ENCODE measurements at places on chromosomes 11 and 22. TPM values are rescaled to one million over a fixed set of nuclear protein-coding genes. Genes with fewer than 3 reads are reported as not detected.

GRCh38 chr11:19433791-19434190, 193.0 kb upstream of the E2F8 start:
- no peak overlapping the region for H3K4me3 ChIP-seq
- no peaks in the 10 kb centered on the region for H3K27me3 ChIP-seq

B4GAT1 gene
- 17.8 TPM for total RNA-seq

DNA sequence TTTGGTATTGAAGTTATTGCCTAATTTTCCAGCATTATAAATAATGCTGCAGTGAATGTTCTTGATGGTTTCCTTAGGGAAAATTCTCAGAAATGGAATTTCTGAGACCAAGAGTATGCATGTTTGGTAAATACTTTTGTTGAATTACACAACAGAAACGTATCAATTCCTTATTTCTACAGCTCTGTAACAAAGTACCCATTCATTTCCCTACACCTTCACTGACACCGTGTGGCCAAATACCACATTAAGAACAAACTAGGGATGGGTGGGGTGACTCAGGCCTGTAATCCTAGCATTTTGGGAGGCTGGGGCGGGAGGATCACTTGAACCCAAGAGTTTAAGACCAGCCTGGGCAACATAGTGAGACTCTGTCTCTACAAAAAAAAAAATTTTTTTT, 21.8 kb downstream of the MCAM start:
- H3K36me3 ChIP-seq = peaks cover 6% of the 10 kb centered on the region
- H3K4me3 ChIP-seq = no peak overlapping the region
- no peaks in the 10 kb centered on the region for H3K27me3 ChIP-seq
- DNase-seq = no peak

DNA sequence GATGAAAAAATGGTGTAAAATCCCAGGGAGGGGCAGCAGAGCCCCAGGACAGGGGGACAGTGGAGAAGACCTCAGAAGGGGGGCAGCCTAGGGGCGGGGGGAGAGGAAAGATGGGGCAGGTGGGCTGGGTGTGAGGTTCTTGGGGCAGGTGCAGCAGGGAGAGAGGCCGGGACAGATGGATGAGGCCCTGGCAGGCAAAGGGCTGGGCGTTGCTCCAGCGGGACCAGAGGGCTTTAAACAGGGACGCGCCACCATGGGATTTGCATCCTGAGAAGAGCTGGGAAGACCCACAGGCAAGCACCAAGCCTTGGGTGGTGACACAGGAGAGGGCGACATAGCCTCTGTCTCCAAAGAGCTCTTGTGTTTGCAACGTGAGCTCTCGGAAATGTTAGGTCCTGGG, 1342.8 kb downstream of the TBC1D22A start:
- H3K27me3 ChIP-seq = no peaks in the 10 kb centered on the region
- H3K4me3 ChIP-seq = no peak overlapping the region
- no peak overlapping the region for H3K27ac ChIP-seq

OR51I1 gene
- not detected for total RNA-seq

TP53AIP1 gene
- total RNA-seq = not detected

- H3K4me1 ChIP-seq = no peaks in the 10 kb centered on the region
- no peak overlapping the region for H3K27ac ChIP-seq
- H3K27me3 ChIP-seq = no peaks in the 10 kb centered on the region
- H3K36me3 ChIP-seq = no peaks in the 10 kb centered on the region
- DNase-seq = no peak
Measured at GRCh38 chr11:99671808-99672409, 651.2 kb downstream of the CNTN5 start.

GRCh38 chr11:35404388-35404775, 15.0 kb downstream of the SLC1A2 start:
- H3K27ac ChIP-seq = peak overlapping the region; percentile 77
- no peaks in the 10 kb centered on the region for H3K27me3 ChIP-seq
- H3K36me3 ChIP-seq = no peaks in the 10 kb centered on the region

GRCh38 chr11:79040348-79040747, 400.5 kb downstream of the TENM4 start:
- no peaks in the 10 kb centered on the region for H3K36me3 ChIP-seq
- H3K4me1 ChIP-seq = peaks cover 13% of the 10 kb centered on the region
- no peak overlapping the region for H3K4me3 ChIP-seq
- H3K27me3 ChIP-seq = no peaks in the 10 kb centered on the region
- no peak for DNase-seq
- no peak overlapping the region for H3K27ac ChIP-seq

DNA sequence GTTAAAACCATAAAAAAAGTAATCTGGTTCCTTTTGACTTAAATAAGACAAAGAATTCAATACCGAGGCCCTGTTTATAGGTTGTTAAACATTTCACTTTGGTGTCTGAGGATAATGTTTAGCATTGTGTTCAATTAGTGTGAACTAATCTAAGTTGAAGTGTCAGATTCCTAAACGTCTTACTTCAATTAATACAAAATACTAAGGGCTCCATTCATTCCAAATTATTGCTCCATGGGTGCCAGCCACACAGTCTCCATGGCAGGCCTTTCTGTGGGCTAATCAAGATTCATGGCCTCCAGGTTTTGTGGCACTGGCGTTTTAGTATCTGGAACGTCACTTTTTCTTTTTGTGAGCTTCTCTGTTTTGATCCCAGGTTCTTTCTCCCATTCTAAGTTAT, 89.4 kb downstream of the TMEM135 start:
- H3K27me3 ChIP-seq = no peaks in the 10 kb centered on the region
- no peak overlapping the region for H3K4me3 ChIP-seq
- DNase-seq = no peak
- H3K27ac ChIP-seq = no peak overlapping the region
- no peaks in the 10 kb centered on the region for H3K36me3 ChIP-seq
- peaks cover 3% of the 10 kb centered on the region for H3K4me1 ChIP-seq

DNA sequence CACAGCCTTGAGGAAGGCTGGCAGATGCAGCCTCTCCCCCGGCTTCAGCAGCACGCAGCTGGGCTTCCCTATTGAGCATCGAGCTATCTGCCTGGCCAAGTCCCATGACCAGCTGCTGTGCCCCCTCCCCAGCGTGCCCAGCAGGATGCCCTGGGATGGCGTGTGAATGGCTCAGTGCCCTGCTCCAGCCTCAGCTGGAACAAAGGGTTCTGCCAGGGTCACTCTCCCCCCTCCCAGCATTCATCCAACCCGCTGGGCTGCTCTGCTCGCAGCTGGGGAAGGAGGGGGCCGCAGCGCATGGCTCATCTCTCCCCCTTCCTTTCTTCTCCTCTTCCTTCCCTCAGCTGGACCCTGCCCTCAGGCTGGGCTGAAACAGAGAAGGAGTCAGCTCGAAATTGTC, 14.5 kb downstream of the LRP4 start:
- DNase-seq = no peak
- peaks cover 2% of the 10 kb centered on the region for H3K36me3 ChIP-seq
- H3K4me3 ChIP-seq = no peak overlapping the region
- H3K27ac ChIP-seq = no peak overlapping the region
- no peaks in the 10 kb centered on the region for H3K27me3 ChIP-seq

SLC17A6 gene
- not detected for total RNA-seq

NOX4 gene
- 0.78 TPM for total RNA-seq

RAB39A gene
- total RNA-seq = 0.52 TPM

DNA sequence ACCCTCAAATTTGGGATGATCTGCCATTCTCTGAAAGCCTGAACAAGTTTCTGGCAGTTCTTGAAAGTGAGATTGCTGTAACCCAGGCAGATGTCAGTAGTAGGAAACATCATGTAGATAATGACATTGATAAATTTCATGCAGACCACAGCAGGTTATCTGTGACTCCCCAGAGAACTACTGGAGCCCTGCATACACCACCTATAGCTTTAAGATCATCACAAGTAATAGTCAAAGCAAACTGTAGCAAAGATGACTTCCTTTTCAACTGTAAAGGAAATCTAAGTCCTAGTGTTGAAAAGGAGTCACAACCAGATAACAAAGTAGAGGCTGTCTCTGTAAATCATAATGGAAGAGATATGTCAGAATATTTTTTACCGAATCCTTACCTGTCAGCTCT, 31.0 kb downstream of the DDIAS start:
- H3K4me1 ChIP-seq = no peaks in the 10 kb centered on the region
- H3K4me3 ChIP-seq = no peak overlapping the region
- no peak for DNase-seq
- H3K27me3 ChIP-seq = no peaks in the 10 kb centered on the region
- H3K36me3 ChIP-seq = no peaks in the 10 kb centered on the region

GRCh38 chr11:12329797-12330196, 47.6 kb upstream of the PARVA start:
- H3K4me3 ChIP-seq = no peak overlapping the region
- no peak for DNase-seq
- H3K27me3 ChIP-seq = no peaks in the 10 kb centered on the region
- peaks cover 8% of the 10 kb centered on the region for H3K4me1 ChIP-seq
- H3K27ac ChIP-seq = no peak overlapping the region
- H3K36me3 ChIP-seq = no peaks in the 10 kb centered on the region

- H3K27ac ChIP-seq = no peak overlapping the region
- H3K4me1 ChIP-seq = peaks cover 8% of the 10 kb centered on the region
- no peaks in the 10 kb centered on the region for H3K36me3 ChIP-seq
- H3K4me3 ChIP-seq = no peak overlapping the region
- H3K27me3 ChIP-seq = no peaks in the 10 kb centered on the region
- no peak for DNase-seq
Measured at GRCh38 chr11:95243673-95244072, 12.7 kb upstream of the SESN3 start.

DNA sequence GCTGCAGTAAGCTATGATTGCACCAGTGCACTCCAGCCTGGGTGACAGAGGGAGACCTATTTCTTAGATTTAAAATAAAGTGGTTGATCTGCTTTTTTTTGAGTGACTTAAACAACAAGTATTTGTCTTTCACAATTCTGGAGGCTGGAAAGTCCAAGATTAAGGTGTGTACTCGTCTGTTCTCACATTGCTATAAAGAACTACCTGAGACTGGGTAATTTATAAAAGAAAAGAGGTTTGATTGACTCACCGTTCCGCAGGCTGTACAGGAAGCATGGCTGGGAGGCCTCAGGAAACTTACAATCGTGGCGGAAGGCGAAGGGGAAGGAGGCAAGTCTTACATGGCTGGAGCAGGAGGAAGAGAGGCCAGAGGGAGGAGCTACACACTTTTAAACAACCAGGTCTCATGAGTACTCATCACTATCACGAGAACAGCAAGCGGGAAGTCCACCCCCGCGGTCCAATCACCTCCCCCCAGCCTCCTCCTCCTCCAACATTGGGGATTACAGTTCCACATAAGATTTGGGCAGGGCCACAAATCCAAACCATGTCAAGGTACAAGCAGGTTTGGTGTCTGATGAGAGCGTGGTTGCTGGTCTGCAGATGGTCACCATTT, 19.7 kb upstream of the OSBPL5 start:
- no peak for DNase-seq
- no peak overlapping the region for H3K27ac ChIP-seq
- H3K27me3 ChIP-seq = no peaks in the 10 kb centered on the region

TMEM191C gene
- 0.33 TPM for total RNA-seq

- no peak for DNase-seq
- no peaks in the 10 kb centered on the region for H3K36me3 ChIP-seq
- H3K4me1 ChIP-seq = peaks cover 4% of the 10 kb centered on the region
- no peak overlapping the region for H3K4me3 ChIP-seq
- no peak overlapping the region for H3K27ac ChIP-seq
- no peaks in the 10 kb centered on the region for H3K27me3 ChIP-seq
Measured at GRCh38 chr11:10255388-10256125, 38.5 kb downstream of the SBF2 start.

CTSF gene
- 55.8 TPM for total RNA-seq

KBTBD4 gene
- total RNA-seq = 6.7 TPM

DNA sequence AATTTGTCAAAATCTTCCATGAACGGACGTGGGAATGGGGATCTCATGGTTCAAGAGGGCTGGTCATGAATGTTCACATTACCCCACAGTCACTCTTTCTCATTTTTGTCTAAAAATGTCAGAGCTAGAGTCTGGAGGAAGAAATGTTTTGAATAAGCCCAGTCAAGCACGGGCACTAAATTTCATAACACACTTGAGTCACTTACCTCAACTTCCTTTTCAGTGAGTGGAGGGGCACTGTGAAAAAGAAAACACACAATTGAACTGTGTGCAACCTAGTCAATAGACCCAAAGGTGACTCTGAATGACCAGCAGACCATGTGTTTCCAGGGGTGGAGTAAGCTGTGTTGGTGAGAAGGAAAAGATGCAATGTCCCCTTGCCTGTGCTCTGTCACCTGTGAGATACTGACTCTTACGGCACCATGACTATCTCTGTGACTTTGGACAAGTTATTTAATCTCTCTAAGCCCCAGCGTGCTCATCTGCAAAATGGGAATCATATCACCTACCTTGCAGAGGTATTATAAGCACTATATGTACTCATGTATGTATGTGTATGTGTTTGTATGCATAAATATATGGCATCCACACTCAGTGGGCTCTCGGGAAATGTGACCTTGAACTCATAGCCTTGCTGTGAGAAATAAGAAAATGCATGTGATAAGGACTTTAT, 38.2 kb upstream of the LYVE1 start:
- no peak for DNase-seq
- H3K27ac ChIP-seq = no peak overlapping the region
- no peak overlapping the region for H3K4me3 ChIP-seq
